T-helper 2 cell treated with Interferon-gamma antibody and Interleukin-4, amounts not matched to agents 5 μg/mL and 100 μg/mL, for 36 hours (primary cell): ENCODE measurements at places on chromosomes 6 and 20.
A peak's percentile ranks its signal among the peaks of the same experiment; 100 is the strongest.

DNA sequence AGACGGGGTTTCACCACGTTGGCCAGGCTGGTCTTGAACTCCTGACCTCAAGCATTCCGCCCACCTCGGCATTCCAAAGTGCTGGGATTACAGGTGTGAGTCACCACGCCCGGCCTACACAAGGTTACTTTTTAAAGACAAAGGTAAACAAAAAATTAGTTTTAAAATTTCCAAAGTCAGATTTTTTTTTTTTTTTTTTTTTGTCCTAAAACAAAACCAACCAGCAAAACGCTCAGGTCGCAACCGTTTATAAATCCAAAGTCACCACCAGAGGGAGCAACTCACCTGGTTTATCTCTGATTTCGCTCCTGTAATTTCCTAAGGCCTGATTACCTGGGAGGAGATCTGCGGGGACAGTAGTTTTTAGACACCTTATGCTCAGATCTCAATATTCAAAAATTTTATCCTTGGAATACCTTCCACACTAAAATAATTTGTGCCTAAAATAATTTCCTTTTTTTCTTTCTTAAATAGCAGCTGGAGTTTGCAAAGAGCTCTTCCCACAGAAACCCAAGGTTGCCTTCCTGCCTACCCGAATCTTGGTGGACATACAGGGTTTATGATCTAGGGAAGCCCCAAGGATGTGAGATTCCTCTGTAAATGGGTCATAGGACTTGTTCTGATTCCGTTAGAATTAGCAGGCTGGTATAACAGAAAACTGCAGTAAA lies 19.8 kb upstream of the TREM1 start:
- no peak for DNase-seq

DNA sequence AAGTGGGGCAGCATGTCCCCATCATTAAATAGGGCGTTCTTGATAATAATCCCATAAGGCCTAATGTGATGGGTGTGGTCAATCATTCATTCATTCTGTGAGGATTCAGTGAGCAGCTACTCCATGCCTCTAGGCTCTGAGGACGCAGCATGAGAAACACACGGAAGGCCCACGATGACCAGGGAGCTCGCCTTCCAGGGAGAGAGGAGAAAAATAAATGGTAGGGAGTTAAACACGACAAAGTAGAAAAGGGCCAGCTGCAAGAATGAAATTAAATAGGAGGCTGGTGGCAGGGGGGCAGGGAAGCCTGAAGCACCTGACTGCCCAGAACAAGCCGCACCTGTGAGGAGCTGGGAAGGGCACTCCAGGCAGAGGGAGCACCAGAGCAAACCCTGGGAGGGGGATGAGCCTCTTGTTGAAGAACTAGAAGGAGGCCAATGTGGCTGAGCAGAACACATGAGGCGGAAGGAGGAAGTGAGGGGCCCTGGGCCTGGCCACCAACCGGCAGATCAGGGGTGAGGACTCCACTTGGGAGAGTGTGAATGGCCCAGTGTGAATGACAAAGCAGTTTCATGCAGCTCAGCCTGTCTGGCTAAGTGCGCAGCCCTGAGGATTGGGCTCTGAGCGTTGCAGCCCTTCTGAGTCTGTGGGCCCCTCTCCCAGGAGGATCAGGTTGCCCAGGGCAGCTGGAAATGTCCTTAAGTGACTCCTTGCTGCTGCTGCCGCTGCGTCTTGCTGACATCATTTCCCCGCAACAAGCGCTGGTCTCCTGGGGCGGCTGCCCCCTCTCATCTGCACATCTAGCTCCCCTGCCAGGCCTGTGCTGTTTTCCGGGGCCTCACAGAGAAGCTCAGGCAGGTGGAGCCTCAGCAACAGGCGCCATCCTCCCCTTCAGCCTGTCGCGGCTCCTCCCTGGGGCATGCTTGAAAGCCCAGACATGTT lies 99.9 kb downstream of the CDH26 start:
- DNase-seq = no peak

- no peak for DNase-seq
Observed at GRCh38 chr6:12200015-12200564, 90.1 kb upstream of the EDN1 start.

DNA sequence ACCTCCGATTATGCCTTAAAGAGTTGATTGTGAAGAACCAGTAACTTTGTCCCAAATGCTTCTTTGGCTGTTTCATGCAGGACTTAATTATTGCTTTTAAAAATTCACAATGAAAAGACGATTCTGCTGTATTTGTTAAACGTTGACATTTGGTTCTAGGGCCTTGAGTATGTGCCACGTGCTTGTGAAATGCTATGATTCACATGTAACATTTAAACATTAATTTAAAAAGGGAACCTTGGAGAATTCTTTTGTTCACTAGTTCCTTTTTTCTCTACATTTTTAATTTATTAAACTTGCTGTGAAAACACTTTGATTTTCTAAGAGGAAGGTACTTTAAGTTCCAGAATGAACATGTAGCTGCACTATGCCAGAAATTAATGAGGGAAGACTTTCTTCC lies 9.5 kb downstream of the GZF1 start:
- no peak for DNase-seq

GRCh38 chr20:17690144-17690543 lies 8.1 kb upstream of the RRBP1 start:
- DNase-seq = no peak

DNA sequence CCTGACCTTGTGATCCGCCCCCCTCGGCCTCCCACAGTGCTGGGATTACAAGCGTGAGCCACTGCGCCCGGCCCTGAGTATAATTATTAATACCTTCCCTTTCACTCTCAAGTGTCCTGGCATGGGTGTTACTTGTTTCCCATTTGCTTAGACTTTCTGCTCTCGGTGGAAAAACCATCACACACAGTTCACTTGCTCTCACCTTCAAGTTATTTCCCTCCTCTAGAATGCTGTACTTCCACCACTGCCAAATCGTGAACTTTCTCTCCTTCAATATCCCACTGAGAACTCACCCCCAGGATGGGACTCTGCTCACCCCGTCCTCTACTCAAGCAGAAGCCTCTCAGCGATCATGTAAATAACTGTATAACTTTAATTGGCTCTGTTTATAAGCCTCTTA lies 4.6 kb upstream of the HIVEP1 start:
- DNase-seq = no peak

GRCh38 chr6:169292338-169293124 lies 38.9 kb upstream of the THBS2 start:
- DNase-seq = no peak

GRCh38 chr6:101937108-101937507 lies 543.6 kb downstream of the GRIK2 start:
- no peak for DNase-seq

GRCh38 chr6:144364782-144365181 lies 79.6 kb downstream of the UTRN start:
- no peak for DNase-seq

DNA sequence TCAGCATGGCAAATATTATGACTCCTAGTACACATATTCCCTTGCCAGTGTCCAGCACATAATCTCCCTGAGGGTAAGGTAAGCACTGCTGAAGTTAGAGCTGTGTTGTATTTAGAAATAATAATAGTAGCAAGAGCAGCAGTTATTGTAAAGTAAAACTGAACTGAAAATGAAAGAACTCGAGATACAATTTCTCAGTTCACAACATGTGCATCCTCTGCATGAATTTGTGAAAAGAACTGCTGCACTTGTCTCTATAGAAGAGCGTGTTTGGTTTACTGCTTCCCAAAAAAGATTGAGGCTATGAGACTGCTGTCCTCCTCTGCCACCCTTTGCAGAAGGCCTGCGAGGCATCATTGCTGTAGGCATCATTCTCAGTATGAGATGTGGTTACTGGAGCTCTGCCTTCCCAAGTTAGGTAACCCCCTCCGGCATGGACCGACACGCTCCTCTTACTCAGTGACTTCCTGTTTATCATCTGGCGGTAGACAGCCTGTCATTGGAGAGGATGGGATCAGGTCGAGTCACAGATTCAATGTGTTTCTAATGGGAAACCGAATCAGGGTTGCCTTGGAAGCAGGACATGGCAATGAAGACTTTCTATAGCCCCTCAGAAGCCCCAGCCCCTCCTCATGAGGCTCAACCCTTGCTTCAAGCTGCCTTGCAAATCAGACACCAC lies 48.1 kb downstream of the SLC24A3 start:
- DNase-seq = no peak

GRCh38 chr6:52162940-52163908 lies 23.0 kb upstream of the IL17A start:
- no peak for DNase-seq

DNA sequence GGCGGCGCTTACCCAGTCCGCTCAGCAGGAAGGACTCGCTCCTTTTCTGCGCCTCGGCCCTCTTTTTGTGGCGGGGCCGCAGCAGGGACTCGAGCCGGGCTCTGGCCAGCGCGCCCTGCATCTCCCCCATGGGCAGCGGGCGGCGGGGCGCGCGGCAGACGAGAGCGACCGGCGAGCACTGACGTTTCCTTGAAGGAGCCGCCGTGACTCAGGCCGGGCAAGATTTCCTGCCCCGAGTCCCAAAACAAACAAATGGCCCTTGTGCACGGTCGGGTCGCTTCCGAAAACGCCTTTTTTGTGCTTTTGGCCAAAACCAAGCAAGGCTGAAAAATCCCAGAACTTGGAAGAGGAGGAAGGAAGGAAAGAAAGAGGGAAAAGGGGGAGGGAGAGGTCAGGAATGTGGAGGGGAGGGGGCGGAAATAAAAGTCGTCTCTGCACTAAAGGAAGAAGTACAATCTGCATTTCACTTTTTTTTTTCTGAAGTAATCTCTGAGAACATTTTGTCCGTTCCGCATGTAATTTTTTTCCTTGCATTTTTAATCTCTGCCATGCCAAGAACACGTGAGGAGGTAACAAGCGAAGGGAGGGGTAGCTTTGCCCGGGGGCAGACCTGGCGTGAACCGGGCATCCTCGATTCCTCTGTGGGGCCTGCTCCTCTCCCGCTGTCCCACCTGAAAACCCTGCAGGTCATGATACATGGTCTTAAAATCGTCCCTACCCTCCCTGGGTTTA lies 123.3 kb upstream of the SLC2A12 start:
- DNase-seq = peak; percentile 61

DNA sequence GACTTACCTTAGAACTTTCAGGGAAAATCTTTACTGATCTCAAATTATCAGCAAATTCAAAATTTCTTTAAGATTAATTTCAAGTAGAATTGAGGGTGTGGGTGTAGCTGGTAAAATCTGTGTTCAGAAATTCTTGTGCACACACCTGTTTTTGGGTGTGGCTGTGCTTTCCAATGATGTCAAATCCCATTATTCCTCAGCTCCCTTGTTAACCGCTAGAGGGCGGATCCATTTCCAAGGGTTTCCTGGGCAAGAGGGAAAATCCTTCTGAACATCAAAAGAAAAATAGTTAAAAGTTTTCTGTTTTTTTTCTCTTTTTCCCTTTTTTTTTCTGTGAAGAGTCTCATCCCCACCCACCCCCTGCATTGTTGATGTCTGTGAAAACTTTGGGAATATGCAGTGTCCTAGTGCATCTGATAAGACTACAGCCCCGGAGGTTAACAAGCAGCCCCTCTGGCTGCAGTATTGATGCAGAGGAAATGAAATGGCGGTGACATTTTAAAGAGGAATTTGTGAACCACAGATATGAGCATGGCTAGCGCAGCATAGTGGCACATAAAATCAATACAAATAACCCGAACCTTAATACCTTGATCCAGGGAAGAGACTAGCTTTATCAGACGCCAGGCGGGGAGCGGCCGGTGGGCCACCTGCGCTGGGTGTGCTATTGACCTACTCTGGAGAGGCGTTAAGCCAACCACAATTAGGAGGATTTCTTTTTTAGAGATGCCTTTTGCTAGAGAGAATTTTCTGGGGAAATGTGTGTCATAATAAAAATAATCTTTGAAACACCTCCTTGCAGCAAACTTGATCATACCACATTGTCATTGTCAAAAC lies 130.9 kb downstream of the FOXA2 start:
- no peak for DNase-seq

DNA sequence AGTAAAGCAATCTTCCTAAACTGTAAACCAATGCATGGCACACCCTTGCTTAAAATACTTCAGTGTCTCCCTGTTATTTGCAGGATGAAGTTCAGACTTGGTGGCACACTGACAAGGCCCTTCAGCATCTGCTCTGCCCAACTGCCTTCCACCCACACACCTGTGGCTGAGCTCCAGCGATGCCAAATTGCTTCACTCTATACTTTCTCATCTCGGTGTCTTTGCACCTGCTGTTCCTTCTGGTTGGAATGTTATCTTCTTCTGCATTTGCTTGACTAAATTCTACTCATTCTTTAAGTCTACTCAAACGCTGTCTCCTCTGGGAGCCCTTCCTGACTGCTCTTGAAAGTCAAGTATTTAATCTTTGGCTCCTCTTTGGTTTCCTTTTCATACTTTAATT lies 100.1 kb upstream of the SUPT3H start:
- no peak for DNase-seq

DNA sequence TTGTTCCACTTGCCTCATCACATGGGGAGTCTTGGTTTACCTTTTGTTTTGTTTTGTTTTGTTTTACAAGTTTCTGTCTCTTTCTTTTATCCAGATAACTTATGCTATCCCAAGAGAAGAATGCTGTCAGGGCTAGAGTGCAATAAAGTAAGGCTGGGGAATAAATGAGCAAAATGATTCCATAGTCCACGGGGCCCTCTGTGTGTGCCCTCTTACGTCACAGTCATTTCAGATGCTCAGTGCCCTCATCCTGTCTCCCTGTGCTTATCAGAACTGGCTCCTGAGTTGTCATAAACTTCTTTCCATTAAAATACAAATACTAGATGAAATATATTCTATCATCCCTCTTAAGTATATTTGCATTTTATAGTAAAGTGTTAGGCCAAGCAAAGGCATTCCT lies 30.8 kb upstream of the ENPP1 start:
- no peak for DNase-seq

GRCh38 chr20:54014293-54014926 lies 56.0 kb downstream of the BCAS1 start:
- DNase-seq = no peak

GRCh38 chr6:56400273-56400672 lies 152.9 kb upstream of the COL21A1 start:
- no peak for DNase-seq

DNA sequence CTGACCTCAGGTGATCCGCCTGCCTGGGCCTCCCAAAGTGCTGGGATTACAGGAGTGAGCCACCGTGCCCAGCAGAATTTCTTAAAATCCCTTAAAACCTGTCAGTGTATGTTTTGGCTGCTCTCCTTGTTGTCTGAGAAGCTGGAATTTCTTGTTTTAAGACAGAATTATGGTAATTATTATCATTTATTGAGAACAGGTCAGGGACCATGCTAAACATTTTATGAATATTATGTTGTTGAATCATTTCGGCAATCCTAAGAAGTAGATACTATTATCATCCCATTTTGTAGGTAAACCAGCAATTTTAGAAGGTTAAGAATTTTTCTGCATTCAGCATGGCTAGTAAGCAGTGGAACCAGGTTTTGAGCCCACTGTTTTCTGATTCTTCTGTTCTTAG lies 86.1 kb upstream of the AKIRIN2 start:
- no peak for DNase-seq

GRCh38 chr20:46595933-46596332 lies 45.5 kb upstream of the OCSTAMP start:
- no peak for DNase-seq
